ENCODE measurements at places on chromosomes 1 and 21.
A peak's percentile ranks its signal among the peaks of the same experiment; 100 is the strongest.

DNA sequence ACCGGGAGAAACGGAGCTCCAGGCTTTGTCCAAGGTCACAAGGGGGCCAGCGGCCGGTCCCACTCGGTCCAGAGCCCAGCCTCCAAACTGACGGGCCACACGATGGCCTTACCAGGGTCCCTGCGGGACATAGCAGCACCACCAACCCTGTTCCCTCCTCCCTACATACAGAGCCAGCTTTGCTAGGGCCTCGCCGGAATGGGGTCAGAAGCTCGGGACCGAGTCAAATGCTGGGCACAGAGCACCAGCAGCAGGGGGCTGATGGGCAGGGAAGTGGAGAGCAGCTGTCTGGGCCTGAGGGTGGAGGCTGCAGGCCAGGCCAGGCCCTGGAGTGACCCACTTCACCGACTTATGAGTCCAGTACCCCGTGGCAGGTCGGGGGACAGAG lies 14.9 kb upstream of the TTC39A start:
- DNase-seq: no peak

DNA sequence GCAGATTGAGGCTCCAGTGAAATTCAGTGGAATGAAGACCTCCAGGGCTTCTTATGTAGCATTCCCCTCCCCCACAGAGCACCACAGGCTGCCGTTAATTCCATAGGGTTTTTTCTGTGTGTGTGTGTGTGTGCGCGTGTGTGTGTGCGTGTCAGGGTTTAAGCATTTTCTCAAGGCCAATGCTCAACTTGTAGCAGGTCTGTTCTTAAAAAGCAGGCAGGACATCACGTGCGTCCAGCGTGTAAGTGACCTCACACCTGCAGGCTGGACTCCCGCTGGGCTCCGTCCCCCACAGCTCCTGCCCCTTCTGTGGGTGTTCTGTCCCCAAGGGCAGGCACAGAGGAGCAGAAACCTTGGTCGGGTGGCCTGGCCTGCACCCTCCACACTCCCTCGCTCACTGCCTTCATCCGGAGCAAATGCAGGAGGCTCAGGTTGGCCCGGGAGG lies 5.3 kb downstream of the PRDM16 start:
- no peak for DNase-seq

DNA sequence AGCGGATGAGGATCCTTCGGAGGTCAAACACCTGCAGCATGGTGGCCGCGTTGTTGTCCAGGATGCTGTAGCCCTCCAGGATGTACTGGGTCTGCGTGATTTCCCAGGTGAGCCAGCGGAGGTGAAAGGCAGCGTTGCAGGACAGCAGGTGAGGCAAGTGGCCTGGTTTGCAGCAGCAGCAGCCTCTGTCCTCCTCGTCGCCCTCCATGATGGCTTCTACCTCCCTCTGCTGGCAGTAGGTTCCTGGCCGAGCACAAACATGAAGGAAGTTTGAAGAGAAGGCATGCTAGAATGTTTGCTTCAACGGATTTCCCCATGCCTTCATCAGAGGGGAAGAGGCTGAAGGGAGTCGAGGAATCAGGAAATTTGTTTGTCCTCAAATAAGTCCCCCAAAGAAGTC lies 74.7 kb downstream of the NTPCR start:
- DNase-seq: peak; percentile 44

DNA sequence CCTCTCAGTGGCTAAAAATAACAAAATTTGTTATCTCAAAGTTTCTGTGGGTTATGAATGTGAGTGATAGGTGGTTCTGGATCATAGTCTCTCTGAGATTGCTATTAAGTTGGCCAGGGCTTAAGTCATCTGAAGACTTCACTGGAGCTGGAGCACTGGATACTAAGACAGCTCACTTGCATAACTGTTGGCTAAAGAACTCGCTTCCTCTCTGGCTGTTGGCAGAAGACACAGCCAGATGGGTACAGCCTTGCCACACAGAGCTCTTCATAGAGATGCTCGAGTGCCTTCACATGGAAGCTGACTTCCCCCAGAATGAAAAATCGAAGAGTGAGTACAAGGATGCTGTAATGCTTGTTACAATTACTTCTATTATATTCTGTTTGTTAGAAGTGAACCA lies 333.8 kb downstream of the ZP4 start:
- peak; percentile 72 for DNase-seq

- no peak for DNase-seq
Measured at GRCh38 chr1:15155888-15156741, 2.6 kb downstream of the TMEM51 start.

GRCh38 chr1:116694524-116694923 lies 27.0 kb upstream of the IGSF3 start:
- DNase-seq: no peak

GRCh38 chr1:34688006-34688741 lies 66.7 kb upstream of the GJB5 start:
- peak; percentile 35 for DNase-seq

- no peak for DNase-seq
Measured at GRCh38 chr1:41448821-41449220, 35.7 kb downstream of the EDN2 start.

DNA sequence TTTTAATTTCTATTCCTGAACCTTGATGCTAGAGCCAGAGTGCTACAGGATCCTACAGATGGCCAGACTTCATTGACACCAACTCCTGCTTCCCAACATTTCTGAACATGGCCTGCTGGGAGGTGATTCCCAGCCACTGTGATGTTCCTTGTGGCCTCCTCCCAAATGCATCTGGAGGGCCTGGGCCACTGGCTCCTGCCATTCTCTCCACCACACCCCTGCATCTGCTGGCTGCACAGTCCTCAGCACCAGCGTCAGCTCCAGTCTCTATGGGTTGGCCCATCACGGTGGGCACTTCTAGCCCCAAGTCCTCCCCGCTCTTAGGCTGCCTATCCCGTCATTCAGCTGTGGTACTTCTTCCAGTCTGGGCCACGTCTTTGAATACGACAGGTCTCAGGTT lies 91.2 kb upstream of the CD34 start:
- DNase-seq: no peak

All from Ammon's horn (tissue), 1 donor.